ENCODE measurements at places on chromosomes 5 and 9.
A peak's percentile ranks its signal among the peaks of the same experiment; 100 is the strongest.

DNA sequence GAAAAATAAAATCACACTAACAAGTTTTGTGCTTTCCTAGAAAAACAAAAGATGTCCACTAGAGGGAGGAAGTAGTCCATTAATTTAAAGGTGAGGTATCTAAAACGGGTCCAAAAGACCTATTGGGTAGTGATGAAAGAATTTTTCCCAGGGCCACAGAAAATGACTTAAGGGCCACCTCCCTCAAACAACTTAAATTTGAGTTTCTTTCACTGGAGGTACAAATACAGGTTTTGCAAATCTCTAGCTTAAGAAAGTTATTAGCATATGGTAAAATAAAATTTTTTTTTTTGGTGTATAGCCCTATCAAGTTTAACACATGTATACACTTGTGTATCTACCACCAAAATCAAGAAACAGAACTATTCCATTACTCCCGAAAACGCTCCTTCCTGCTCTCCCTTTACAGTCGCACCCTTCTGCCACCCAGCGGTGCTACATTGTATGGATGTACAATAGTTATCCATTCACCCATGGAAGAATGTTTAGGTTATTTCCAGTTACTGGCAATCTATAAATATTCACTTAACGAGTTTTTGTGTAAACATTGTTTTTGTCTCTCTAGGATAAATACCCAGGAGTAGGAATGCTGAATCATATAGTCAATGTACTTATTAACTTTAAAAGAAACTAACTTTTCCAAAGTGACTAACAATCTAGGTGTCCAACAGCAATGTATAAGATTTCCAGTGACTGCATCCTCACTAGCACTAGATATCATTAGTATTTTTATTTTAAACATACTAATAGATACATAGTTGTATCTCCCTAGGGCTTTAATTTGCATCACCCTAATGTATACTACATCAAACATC is 21.9 kb downstream of the DEPDC1B start:
- no peak for DNase-seq

DNA sequence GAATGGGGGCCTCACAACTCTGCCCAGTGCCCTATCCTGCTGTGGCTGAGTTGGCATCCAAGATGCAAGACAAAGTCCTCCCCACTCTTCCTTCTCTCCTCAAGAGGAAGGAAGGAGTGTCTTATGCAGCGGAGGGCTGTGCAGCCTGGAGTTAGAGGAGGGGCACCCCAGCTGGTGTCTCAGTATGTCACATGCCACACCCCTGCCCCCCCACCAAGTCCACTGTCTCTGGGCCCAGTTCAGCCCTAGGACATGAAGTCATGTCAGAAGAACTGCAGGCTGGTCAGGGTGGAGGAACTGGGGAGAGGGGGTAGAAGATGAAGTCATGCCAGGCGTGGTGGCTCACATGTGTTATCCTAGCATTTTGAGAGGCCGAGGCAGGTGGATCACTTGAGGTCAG is 28.0 kb upstream of the SLC28A3 start:
- no peak for DNase-seq

GRCh38 chr9:113343732-113344231 is 3.7 kb upstream of the WDR31 start:
- DNase-seq = no peak

DNA sequence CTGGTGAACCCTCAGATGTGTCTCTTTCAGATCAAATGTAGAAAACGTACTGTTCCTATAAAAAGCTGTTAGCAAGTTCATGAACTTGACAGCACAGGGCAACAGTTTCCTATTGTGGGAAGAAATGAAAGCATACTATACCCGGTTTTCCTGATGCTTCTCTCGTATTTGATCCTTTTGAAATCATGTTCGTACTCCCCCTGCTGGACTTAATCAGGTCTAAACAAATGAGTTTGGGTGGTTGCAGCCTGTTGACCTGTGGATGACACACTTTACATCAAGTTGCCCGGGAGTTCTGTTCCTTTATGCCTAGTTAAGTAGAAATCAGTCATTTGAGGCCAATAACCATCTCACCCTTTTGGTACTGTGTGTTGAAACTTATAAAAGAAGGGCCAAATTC is 1992.3 kb downstream of the MAT2B start:
- no peak for DNase-seq

DNA sequence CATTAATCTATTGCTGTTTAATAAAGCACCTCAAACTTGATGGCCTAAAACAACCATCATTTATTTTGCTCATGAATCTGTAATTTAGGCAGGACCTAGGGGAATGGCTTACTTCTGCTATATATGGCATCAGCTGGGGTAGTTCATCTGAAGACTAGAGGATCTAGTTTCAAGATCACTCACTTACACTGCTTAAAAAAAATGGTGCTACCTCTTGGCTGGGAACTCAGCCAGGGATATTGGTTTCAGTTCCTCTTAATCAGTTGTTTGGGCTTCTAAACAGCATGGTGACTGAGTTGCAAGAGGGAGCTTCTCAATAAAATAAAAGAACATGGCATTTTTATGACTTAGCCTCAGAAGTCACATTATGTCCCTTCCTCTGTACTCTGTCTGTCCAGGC is 142.0 kb downstream of the FAM114A2 start:
- no peak for DNase-seq

DNA sequence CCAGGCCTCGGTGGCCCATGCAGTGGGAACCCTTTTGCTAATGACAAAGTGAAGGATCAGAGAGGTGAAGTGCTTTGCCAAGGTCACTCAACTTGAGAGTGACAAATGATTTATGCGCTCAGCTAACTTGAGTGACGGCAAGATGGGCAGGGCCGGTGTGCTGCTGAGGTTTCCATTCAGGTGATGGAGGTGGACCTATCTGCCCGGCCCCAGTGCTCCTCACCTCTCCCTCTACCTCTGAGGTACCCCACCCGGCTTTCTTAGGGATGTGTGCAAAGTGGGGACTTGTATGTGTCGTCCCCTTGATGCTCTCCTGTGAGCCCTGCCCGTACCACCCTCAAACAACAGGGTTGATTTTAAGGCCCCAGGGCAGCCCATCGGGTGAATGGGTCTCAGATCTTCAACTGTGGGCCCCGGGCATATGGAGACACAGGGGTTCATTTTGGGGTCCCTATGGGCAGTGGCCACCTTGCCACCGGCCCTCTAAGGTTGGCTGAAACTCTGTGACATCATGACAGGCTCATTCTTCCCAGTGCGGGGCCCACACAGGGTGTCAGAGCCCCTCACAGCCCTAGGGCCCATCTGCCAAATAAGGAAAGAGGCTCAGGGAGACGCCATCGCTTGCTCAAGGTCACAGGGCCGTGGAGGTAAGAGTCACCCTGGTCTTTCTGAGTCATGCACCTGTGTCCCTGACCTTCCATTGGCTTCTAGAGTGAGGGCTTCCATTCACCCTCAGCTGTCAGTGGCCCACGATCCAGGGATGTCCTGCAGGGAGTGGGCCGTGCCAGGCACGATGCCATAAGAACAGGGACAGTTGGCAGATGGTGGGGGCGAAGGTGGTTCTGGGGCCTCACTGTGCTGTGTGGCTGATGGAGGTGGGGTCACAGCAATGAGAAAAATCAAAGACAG is 170.6 kb upstream of the MVB12B start:
- no peak for DNase-seq

- DNase-seq = no peak
Measured at GRCh38 chr9:87193151-87193550, 245.8 kb upstream of the GAS1 start.

- DNase-seq = peak; percentile 68
Measured at GRCh38 chr5:60699609-60700415, at the start of gene DEPDC1B. Gene DEPDC1B, minus strand, starts transcription at chr5:60700166. Its CDS starts 73 bp downstream, at chr5:60700093.

- no peak for DNase-seq
Measured at GRCh38 chr9:11142965-11143738, 530.4 kb upstream of the PTPRD start.

DNA sequence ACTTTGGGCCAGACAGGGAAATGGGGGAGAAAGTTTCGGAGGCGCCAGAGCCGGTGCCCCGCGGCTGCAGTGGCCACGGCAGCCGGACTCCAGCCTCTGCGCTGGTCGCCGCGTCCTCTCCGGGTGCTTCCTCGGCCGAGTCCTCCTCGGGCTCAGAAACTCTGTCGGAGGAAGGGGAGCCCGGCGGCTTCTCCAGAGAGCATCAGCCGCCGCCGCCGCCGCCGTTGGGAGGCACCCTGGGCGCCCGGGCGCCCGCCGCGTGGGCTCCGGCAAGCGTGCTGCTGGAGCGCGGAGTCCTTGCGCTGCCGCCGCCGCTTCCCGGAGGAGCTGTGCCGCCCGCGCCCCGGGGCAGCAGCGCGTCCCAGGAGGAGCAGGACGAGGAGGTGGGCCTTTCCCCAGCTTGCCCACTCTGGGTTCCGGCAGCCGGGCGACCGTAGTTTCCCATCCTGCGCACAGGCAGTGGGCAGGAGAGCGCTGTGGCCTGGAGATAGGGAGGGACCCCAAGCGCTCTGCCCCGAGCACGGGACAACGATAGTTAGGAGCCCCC is 516 bp downstream of the MAST4 start:
- no peak for DNase-seq

DNA sequence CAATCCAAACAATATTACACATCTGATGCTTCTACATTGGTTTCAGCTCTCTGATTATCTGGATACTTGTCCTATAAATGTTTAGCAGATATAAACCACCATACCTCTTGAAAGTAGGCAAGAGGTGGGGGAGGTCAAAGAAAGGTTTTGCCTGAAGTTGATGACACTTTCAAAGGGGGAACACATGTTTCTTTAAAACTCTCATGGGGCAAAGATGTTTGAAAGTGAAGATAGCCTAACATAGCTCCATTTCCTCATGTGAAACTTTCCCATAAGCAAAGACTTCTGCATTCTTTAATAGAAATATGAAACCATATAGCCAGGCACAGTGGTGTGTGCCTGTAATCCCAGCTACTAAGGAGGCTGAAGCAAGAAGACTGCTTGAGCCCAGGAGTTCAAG is 62.1 kb downstream of the CETN3 start:
- DNase-seq = no peak

- no peak for DNase-seq
Measured at GRCh38 chr5:67319935-67320725, 123.5 kb upstream of the CD180 start.

GRCh38 chr9:135923508-135923907 is 16.2 kb upstream of the CAMSAP1 start:
- no peak for DNase-seq

- DNase-seq = peak; percentile 68
Measured at GRCh38 chr5:16617274-16617968, 624 bp upstream of the RETREG1 start.

DNA sequence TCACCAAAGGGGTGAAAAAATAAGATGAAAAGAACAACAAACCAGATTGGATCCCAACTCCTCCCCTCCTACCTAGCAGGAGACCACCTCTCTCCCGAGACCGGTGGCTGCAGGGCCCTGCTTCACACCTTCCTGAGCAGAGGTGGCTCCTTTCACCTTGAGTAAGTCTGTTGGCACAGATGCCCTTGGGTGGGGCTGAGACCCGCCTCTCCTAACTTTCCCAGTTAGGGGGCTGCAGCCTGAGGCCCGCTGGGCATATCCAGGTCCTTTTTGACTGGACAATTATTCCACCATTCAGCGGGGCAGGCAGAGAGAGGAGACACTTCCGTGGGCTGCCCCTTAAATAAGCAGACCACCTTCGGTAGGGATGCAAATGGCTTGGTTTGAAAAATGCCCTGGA is 1.3 kb downstream of the SLC25A48 start:
- no peak for DNase-seq

GRCh38 chr5:28743025-28743715 is 1704.8 kb upstream of the CDH9 start:
- DNase-seq = no peak

GRCh38 chr9:125850763-125851162 is 103.6 kb downstream of the PBX3 start:
- DNase-seq = no peak

- DNase-seq = no peak
Measured at GRCh38 chr5:118844351-118844750, 144.0 kb downstream of the DTWD2 start.

Data from CD4-positive, alpha-beta T cell (primary cell).